ENCODE measurements at places on chromosomes 3 and 15. TPM values are rescaled to one million over a fixed set of nuclear protein-coding genes. Genes with fewer than 3 reads are reported as not detected.

The ZNF35 gene
- 9.9 TPM for total RNA-seq

The C2CD4B gene
- 3.4 TPM for total RNA-seq

The EEFSEC gene
- 5.3 TPM for total RNA-seq

The GOLGA8N gene
- 2.7 TPM for total RNA-seq

The REC114 gene
- not detected for total RNA-seq

The MAP6D1 gene
- total RNA-seq = under 0.01 TPM

The LRRIQ4 gene
- not detected for total RNA-seq

The TTC21A gene
- 0.90 TPM for total RNA-seq

The ZNF80 gene
- total RNA-seq = not detected

The TAGLN3 gene
- not detected for total RNA-seq

The FBLN2 gene
- 485 TPM for total RNA-seq

The SPINT1 gene
- 0.81 TPM for total RNA-seq

The PLSCR5 gene
- total RNA-seq = not detected

The GCNT3 gene
- total RNA-seq = not detected

The C3orf20 gene
- total RNA-seq = not detected

The GHRL gene
- not detected for total RNA-seq

The PRICKLE2 gene
- 13.7 TPM for total RNA-seq

The ADGRG7 gene
- not detected for total RNA-seq

The SOX14 gene
- total RNA-seq = not detected

The CPEB1 gene
- total RNA-seq = 0.72 TPM

The GP9 gene
- not detected for total RNA-seq

The ADAMTS17 gene
- total RNA-seq = 0.90 TPM

The SLC12A1 gene
- not detected for total RNA-seq

The TMEM207 gene
- total RNA-seq = not detected

The IGSF11 gene
- not detected for total RNA-seq

The RARRES1 gene
- 13.9 TPM for total RNA-seq

The NANOGP8 gene
- total RNA-seq = not detected

The SCN5A gene
- 0.16 TPM for total RNA-seq

The MAPKAPK3 gene
- total RNA-seq = 18.6 TPM

The COL6A6 gene
- 0.18 TPM for total RNA-seq

The PRR20G gene
- not detected for total RNA-seq
